Activated CD4-positive, alpha-beta T cell treated with anti-CD3 and anti-CD28 coated beads for 48 hours (primary cell): ENCODE measurements at places on chromosomes 2 and 18.
A peak's percentile ranks its signal among the peaks of the same experiment; 100 is the strongest.

- no peak for DNase-seq
These were observed 15.5 kb upstream of the CLASP1 start for GRCh38 chr2:121664713-121665112.

DNA sequence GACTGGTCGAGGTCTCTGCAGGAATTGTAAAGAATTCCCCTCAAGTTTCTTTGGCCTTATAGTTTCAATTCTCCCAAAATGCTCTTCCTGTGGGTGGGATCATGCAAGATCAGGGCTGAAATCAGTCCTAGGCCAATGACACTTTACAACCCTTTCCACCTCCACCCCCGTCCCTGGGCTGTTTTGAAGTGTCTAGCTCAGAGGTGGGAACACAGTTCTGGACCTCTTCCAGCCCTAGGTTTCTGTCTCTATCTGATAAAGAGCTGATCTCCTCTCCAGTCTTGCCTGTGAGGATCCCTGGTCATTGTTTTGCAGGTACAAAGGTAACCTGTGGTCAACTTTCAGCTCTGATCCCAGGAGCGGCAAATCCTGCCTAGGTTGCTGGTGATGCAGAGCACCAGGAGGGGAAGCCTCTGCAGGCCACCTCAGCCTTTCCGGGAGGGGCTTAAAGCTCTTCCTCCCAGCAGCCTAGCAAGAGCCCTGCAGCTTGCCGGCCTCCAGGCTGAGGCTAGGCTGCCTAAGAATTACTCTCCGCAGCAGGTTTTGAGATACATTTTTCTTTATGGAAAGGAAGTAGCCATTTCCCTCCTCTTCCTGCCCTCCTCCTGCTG is 69.8 kb upstream of the WIPF1 start:
- DNase-seq, result no peak

- no peak for DNase-seq
These were observed 22.7 kb upstream of the NCL start for GRCh38 chr2:231486851-231487596.

DNA sequence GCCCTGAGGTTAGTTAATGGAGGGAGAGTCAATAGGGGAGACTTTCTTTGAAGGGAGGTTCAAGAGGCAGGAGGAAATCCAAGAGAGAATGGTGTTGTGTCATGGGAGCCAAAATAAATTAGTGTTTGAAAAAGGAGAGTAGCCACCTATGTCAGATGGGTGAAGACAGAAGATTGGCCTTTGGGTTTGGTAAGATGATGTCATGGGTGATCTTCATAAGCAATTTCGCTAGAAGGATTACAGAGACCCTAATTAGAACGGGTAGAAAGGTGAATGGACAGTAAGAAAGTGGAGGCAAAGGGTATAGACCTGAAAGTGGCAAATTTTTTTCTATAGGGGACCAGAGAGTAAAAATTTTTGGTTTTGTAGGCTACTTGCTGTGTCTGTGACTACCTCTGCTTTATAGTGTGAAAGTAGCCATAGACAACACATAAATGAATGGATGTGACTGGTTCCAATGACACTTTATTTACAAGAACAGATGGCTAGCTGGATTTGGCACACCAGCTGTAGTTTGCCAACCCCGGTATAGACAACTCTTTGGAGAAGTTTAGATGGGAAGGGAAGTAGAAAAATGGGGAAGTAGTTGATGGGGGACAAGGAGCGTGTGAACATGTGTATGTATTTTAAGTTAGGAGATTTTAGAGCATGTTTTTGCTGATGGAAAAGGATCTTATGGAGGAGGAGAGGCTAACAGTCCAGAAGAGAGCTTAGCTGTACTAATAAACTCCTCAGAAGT is 9.3 kb downstream of the STAMBP start:
- DNase-seq, result no peak

GRCh38 chr2:179250095-179250494 is 14.5 kb downstream of the SESTD1 start:
- no peak for DNase-seq

DNA sequence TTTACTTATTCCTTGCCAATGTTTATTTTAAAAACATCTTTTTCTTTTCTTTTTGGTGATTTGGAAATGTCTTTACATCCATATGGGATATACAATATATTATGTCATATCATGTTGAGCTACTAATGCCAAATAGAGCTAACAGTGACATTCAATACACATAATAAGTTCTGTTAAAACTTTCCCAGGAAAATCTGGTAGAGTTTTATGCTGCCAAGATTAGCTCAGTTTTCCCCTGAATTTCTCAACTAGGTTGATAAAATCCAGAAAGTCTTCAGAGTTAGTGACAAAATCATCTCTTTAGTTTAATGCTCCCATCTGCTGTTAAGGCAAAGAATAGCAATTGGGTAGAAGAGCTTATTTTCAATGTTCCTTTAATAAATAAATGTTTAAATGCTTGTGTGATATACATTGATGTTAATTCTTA is 9.9 kb downstream of the COL3A1 start:
- DNase-seq, result no peak

GRCh38 chr2:56017784-56018183 is 94.2 kb upstream of the EFEMP1 start:
- DNase-seq, result no peak

DNA sequence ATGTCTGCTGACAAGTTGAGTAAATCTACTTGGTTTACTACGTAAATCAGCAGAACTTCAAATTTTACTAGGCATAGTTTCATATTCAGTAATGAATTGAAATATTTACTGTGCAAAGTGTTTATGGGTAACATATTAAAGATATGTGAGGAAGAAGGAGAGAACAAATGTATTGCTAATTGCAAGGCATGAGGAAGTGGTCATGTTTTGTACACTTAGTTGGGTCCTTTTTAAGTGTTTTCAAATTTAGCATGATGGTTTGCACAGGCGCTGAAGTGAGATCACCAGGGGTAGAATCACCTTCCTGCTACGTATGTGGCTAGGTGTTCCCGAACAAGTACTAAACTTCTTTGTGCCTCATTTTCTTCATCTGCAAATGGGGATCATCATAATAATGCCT is 1534.4 kb downstream of the LRP1B start:
- no peak for DNase-seq

- DNase-seq, result no peak
These were observed 151.6 kb upstream of the CAPN13 start for GRCh38 chr2:30958918-30959265.

GRCh38 chr2:235903782-235904584 is 264.2 kb downstream of the GBX2 start:
- DNase-seq, result no peak

DNA sequence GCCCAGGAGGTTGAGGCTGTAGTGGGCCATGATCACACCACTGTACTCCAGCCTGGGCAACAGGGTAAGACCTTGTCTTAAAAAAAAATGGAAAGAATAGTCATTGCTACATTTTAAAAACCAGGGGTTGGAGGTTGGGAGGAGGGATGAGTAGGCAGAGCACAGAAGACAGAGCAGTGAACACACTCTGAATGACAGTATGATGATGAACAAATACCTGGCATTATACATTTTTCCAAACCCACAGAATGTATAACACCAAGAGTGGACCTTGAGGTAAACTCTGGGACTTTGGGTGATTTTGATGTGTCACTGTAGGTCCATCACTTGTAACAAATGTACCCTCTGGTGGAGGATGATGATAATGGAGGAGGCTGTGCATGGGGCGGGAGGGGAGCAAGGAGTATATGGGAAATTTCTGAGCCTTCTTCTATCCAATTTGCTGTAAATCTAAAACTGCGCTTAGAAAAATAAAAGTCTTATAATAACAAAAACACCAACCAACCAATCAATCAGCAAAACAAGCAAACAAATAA is 111.4 kb upstream of the PGAP1 start:
- no peak for DNase-seq

DNA sequence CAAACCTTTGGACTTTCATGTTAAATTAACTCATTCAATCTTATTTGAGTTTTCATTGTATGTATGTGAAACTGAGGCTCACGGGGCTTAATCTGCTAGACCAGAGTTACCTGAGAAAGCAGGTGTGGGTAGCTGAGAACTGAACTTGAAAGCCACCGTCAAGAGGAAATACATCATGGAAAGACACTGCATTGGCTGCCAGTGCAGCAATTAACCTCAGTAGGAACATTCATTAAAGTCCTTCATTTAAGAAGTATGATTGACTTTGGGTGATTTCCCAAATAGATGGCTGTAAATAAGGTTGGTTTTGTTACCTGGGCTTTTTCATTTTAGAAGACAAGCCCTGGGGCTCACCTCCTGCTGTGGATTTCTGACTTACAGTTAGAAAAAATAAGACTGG is 36.5 kb upstream of the MGAT5 start:
- DNase-seq, result no peak

GRCh38 chr2:229330952-229331351 is 59.9 kb upstream of the PID1 start:
- no peak for DNase-seq

GRCh38 chr2:173451118-173451517 is 96.4 kb downstream of the CDCA7 start:
- DNase-seq, result peak; percentile 15

GRCh38 chr2:55511508-55512124 is 7.9 kb upstream of the CFAP36 start:
- no peak for DNase-seq

DNA sequence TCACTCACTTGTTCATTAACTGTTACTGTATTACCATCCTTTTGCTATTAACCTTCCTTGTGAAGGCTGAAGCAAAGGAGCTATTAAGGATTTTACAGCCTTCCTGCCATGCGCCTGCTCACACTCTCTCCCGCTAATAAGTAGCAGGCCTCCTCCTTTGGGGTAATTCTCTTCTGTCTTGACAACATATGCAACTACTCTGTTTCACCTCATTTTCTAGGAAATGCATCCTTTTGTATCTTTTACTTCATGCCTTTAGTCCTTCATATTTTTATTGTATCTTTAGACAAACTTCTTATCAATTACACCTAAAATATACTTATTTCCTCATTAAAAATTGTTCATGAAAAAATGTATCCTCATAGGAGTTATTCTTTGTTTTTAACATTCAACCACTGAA is 434.9 kb upstream of the LYPD1 start:
- no peak for DNase-seq

DNA sequence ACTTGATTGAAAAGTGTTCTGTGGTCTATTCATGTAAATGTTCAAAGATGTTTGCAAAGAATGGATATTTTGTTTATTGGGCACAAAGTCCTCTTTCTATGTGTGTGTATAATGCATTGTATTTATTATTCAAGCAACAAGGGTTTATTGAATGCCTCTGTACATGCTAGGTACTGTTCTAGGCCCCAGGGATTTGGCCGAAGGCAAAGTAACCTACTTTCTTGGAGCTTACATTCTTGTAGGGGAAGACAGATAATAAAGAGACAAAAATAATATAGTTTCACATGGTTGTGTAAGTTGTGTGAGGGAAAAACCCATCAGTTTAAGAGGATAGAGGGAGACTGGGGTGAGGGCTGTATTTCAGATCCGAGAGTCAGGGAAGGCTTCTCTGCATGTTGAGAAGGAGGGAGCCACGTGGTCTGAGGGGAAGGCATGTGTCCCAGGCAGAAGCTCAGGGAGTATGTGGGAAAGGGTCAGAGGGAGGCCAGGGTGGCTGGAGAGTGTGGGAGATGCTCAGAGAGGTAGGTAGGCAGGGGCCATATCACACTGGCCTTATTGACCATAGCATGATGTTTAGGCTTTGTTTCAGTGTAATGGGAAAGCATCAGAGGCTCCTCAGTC is 40.4 kb upstream of the GPR155 start:
- DNase-seq, result no peak

- DNase-seq, result no peak
These were observed 12.6 kb downstream of the AGPS start for GRCh38 chr2:177405029-177405692.

- no peak for DNase-seq
These were observed 89.9 kb upstream of the HPCAL1 start for GRCh38 chr2:10212827-10213226.
